IPS DF 6.9 (cell line): ENCODE measurements at places on chromosomes 2 and 18.

DNA sequence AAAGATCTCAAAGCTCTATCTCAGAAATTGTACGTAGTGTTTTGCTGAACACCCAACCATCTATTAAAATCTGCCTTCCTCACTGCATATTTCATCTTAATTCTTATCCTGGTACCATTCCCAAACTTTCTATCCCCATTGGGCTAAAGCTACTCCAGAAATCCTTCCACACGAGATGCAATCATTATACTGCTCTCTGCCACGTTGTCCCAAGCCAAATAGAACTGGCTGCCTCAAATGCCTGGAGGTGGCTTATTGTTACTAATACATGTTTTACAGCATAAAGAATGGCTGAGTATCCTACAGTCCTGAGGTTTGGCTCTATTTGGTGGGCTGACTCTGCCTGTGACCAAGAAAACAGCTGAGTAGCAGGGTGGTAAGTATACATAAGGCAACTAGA lies 306.0 kb upstream of the ACVR2A start:
- no peak overlapping the region for H3K4me3 ChIP-seq
- H3K4me1 ChIP-seq, result no peaks in the 10 kb centered on the region
- DNase-seq, result no peak
- no peak overlapping the region for H3K27ac ChIP-seq
- H3K36me3 ChIP-seq, result no peaks in the 10 kb centered on the region

DNA sequence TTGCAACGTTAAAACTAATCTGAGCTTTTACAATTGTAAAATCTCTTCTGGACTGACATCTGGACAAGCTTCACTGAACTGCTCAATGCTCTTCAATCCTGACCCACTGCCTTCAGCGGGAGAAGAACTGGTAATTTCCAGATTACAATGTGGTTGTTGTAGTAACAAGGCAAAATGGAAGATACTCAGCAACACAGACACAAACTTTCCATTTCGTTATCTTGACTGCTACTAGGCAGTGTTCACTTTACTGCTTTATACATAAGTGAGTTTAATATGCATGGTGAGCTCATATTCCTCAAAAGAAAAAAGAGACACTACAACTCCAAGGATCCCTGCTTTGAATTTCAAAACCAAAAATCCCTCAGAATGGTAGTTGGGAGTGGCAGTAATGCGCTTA lies 51.9 kb downstream of the GRB14 start:
- H3K4me3 ChIP-seq, result no peak overlapping the region
- H3K27ac ChIP-seq, result no peak overlapping the region
- no peaks in the 10 kb centered on the region for H3K27me3 ChIP-seq
- no peaks in the 10 kb centered on the region for H3K4me1 ChIP-seq
- H3K36me3 ChIP-seq, result no peaks in the 10 kb centered on the region

DNA sequence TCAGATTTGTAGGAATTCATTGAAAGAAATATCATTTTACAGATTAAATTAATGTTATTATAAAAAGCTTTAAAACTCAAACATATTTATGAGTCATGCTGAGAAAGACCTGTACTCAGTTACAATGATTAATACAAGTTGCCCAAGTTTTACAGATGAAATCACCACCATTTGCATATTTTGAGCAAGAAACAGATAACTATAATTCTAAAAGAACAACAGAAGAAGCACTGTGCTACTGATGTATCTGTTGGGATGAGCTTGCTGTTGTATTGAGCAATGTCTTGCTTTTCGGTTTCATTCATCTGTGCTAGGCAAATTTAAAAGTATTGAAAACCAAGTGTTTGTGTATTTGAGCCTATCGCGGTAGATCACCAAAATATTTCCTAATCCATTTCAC lies 1589.1 kb upstream of the ZEB2 start:
- no peak overlapping the region for H3K4me3 ChIP-seq
- no peak for DNase-seq
- no peaks in the 10 kb centered on the region for H3K4me1 ChIP-seq
- H3K27me3 ChIP-seq, result no peaks in the 10 kb centered on the region
- no peaks in the 10 kb centered on the region for H3K36me3 ChIP-seq

GRCh38 chr2:55425431-55425831 lies 5.8 kb upstream of the CCDC88A start:
- H3K4me1 ChIP-seq, result no peaks in the 10 kb centered on the region
- no peak overlapping the region for H3K27ac ChIP-seq
- H3K27me3 ChIP-seq, result no peaks in the 10 kb centered on the region
- H3K4me3 ChIP-seq, result no peak overlapping the region
- H3K36me3 ChIP-seq, result no peaks in the 10 kb centered on the region
